ENCODE measurements at places on chromosomes 5 and 9.

DNA sequence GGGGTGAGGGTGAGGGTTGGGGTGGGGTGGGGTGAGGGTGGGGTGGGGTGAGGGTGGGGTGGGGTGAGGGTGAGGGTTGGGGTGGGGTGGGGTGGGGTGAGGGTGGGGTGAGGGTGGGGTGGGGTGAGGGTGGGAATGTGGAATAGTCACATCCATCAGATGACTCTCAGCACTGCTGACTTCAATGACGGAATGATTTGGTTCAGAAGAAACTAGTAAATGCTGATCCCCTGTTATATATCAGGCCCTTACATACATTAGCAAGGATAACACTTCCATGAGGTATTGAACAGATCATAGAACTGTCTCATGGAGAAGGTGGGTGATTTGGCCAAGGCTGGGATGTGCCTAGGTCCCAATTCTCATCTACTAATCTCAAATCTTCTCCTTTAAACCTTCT is 24.5 kb upstream of the C5orf47 start:
- H3K4me1 ChIP-seq = peaks cover 4% of the 10 kb centered on the region
- no peak for DNase-seq
- H3K27me3 ChIP-seq = no peaks in the 10 kb centered on the region
- no peak overlapping the region for H3K4me3 ChIP-seq
- no peak overlapping the region for H3K27ac ChIP-seq
- peaks cover 11% of the 10 kb centered on the region for H3K36me3 ChIP-seq

GRCh38 chr9:74639112-74639511 is 142.0 kb downstream of the RORB start:
- no peak overlapping the region for H3K4me3 ChIP-seq
- no peaks in the 10 kb centered on the region for H3K4me1 ChIP-seq

- H3K27me3 ChIP-seq = no peaks in the 10 kb centered on the region
- DNase-seq = no peak
- H3K27ac ChIP-seq = peak overlapping the region; percentile 11
- no peaks in the 10 kb centered on the region for H3K36me3 ChIP-seq
- no peak overlapping the region for H3K4me3 ChIP-seq
Measured at GRCh38 chr5:14109041-14109747, 33.9 kb upstream of the TRIO start.

DNA sequence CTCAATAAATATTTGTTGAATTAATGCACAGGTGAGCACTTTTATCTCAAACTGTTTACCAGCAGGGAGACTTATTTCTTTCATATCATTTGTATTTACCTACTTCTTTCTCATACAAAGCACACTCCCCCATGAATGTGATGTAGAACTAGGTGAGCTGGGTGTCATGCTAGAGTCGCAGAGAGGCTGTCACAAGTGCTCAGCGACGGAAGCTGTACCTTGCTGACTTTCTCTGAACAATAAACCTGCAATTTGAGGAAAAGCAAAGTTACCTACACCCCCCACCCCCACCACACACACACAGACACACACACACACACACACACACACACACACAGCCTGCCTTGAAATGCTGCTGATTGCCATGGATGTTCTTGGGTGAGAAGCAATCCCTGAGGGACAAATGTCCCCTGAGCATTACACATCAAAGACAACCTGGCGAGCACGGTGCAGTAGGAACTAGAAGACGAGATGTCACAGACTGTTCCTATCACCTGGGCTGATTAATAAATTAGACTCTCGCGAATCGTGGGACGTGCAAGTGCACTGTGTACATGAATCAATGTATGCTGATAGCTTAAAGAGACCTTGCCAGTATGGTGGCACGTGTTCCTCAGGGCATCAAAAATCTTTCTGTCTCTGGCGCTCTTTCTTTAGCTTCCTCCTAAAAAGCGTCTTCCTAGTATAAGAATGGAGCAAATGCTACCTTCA is 66.1 kb downstream of the BRINP1 start:
- no peak overlapping the region for H3K4me3 ChIP-seq

GRCh38 chr9:38132956-38133355 is 63.9 kb upstream of the SHB start:
- H3K36me3 ChIP-seq = no peaks in the 10 kb centered on the region
- no peak overlapping the region for H3K4me3 ChIP-seq
- no peak overlapping the region for H3K27ac ChIP-seq
- H3K4me1 ChIP-seq = no peaks in the 10 kb centered on the region
- H3K27me3 ChIP-seq = peaks cover 12% of the 10 kb centered on the region
- DNase-seq = no peak

Data from SK-N-SH (cell line).